Transverse colon (tissue), 4 donors: ENCODE measurements at places on chromosomes 2 and 18.

- no peak for DNase-seq
Measured at GRCh38 chr2:211396815-211397214, 840.4 kb downstream of the CPS1 start.

DNA sequence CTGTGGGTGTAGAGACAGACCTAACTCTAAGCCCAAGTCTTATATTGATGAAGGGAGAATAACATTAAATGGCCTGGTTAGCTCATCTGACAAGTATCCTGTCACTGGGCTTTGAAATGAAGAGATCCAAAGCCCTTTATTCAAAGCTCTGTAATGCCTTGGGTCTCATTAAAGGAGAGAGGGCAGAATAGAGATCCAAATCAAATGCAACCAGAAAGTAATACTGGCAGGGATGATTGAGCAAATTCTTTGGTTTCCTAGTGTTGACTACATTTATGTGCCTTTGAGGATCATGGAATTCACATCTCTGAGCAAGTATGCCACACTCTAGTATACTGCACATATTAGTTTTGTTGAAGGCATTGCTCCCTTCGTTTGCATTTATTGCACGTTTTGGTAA, 147.9 kb upstream of the CAVIN2 start:
- no peak for DNase-seq

- DNase-seq: no peak
Measured at GRCh38 chr2:191578031-191578430, 99.9 kb upstream of the NABP1 start.

- no peak for DNase-seq
Measured at GRCh38 chr2:61045226-61045625, 20.4 kb upstream of the SANBR start.

DNA sequence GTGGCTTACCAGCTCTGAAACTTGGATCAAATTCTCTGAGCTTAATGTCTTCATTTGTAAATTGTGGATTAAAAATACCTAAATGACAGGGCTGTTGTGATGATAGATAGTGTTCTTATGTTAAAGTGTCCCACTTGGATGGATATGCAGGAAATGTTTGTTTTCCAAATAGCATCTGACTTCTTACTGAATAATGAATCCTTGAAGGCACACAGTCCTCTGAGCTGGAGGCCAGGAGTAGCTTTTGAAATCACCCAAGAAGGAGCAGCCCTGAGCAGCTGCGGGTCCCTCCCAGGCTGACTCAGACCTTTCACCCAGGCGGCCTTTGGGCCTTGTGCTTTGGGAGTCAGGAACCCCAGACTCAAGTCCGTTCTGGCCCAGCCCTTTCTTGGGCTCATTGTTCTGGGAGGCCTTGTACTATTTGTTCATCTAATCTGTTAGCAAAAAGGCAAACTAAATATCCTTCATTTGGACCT, 173.0 kb upstream of the GATA6 start:
- peak; percentile 51 for DNase-seq

- no peak for DNase-seq
Measured at GRCh38 chr18:32301976-32302743, 112.3 kb downstream of the MEP1B start.

DNA sequence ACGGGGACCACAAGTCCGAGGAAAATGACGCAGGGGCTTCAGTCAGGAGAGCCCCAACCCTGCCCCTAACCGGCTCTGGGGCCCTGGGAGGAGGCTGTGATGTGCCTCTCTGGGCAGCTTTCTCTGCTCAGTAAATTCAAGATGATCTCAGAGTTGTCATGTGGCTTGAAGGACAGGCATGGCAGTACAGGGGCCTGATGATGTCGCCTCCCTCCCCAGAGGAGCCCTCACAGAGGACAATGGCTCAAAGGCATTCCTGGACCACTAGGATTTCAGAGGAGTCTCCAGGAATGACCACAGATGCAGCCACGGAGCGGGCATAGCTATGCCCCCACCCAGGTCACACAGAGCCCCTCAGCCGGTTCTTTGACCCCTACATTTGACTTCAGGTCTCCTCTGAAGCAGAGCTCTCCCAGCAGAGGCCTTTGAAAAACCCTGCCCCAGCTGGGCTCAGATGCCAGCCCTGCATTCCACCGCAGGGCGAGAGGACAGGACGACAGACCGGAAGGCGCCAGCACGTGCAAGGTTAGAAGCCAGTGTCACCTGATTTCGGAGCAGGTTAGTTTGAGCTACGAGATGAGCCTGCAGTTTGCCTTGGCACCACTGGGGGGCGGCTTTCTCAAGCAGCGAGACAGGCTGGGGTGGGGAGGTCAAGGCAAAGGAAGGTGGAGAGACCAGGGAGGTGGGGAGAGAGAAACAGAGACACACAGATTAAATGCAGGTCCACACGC, 39.2 kb downstream of the BIN1 start:
- peak; percentile 84 for DNase-seq

- peak; percentile 44 for DNase-seq
Measured at GRCh38 chr2:162301151-162301804, 17.2 kb downstream of the IFIH1 start.

DNA sequence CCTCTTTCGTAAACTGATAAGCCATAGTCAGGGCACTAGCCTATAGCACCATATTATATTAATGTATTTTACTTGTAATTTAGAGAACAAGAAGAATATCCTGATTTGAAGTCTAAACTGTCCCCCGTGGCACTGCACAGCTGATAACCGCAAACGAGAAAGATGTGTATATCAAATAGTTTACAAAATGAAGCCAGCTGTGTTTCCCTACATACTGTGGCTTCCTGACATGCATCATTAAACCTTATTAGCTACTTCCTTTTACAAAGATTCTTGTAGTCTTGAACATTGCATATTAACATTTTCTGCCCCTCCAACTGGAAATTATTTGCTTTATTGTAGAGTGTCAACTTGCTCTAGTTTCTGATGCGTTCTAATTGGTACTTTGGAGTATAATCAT, 153.5 kb upstream of the NFATC1 start:
- no peak for DNase-seq

GRCh38 chr2:239822146-239822831, 202.9 kb downstream of the NDUFA10 start:
- no peak for DNase-seq

GRCh38 chr18:34661464-34662087, 48.5 kb upstream of the DTNA start:
- DNase-seq: no peak

- no peak for DNase-seq
Measured at GRCh38 chr2:232365621-232366321, 12.8 kb upstream of the ALPP start.

GRCh38 chr2:187003611-187004010, 154.6 kb upstream of the ZSWIM2 start:
- DNase-seq: no peak

GRCh38 chr2:161150704-161151103, 9.5 kb upstream of the TANK start:
- no peak for DNase-seq

- no peak for DNase-seq
Measured at GRCh38 chr18:72458271-72458670, 85.9 kb downstream of the CBLN2 start.

DNA sequence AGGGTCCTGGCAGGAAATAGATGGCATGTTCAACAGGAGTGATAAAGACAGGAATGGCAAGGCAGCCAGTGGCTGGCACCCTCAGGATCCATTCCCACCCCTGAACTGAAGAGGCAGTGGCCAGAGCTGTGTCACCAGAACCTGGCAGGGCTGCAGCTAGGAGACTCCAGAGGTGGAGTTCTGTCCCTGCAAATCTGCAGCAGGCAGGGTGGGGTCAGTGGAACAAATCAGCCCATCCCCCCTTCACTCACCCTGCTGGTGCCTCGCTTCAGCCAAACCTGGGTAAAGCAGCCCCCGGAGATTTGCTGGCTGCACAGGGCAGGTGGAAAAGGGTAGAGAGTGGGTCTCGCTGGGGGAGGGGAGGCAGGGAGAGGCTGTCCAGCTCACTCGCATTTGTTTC, 12.7 kb downstream of the INPP5D start:
- no peak for DNase-seq

- peak; percentile 38 for DNase-seq
Measured at GRCh38 chr2:45826884-45827635, 175.6 kb downstream of the PRKCE start.

DNA sequence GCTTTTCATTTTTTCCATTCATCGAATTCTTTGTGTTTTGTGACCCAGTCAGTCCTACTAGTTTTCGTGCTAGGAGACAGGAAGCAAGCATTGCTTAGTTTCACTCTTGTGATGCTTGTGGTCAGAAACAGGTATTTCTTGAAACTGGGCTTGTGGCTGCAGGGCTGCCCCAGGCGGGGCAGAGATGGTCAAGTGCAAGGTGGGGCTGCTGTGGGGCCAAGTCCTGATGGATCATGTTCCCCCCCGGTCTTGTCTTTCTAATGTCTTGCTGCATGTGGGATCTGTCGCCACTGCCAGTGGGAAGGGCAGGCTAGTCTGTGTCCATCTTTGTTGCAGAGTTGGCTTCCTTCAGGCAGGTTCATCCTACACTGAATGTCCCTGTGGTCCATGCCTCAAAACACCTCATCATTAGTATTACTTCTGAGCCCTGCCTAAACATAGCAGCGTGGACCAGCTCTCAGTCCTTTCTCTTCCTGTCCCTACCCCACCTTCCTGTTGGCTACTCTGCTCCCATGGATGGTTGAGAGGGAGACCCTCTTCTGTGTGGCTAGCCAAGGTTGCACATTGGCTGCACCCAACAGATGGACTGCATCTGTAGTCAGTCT, 38.7 kb downstream of the INPP4A start:
- DNase-seq: no peak

DNA sequence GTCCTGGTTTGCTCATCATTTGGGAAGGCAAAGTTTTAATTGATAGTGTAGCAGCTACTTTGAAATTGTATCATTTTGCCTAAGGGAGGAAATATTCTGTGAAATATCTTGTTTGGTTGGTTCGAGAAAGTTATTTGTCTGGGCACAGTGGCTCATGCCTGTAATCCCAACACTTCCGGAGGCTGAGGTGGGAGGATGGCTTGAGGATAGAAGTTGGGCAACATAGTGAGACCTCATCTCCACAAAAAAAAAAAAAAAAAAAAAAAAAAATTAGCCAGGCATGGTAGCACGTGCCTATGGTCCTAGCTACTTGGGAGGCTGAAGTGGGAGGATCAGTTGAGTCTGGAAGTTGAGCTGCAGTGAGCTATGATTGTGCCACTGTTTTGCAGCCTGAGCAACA, 3.1 kb upstream of the ADGRF3 start:
- DNase-seq: no peak

DNA sequence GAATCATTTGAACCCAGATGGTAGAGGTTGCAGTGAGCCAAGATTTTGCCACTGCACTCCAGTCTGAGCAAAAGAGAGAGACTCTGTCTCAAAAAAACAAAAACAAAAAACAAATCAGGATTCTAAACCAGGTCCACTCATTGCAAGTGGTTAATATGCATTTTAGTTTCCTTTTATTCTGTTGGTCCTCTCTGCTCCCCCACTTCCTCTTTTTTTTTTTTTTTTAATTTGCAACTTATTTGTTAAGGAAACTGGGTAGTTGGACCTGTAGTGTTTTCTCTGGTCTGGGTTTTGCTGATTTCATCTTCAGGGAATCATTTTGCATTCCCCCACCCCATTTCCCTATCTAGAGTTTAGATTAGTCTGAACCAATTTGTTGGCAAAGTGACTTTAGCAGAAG, 14.0 kb downstream of the FER1L5 start:
- DNase-seq: no peak

- peak; percentile 24 for DNase-seq
Measured at GRCh38 chr2:120763508-120763907, 27.8 kb downstream of the GLI2 start.

DNA sequence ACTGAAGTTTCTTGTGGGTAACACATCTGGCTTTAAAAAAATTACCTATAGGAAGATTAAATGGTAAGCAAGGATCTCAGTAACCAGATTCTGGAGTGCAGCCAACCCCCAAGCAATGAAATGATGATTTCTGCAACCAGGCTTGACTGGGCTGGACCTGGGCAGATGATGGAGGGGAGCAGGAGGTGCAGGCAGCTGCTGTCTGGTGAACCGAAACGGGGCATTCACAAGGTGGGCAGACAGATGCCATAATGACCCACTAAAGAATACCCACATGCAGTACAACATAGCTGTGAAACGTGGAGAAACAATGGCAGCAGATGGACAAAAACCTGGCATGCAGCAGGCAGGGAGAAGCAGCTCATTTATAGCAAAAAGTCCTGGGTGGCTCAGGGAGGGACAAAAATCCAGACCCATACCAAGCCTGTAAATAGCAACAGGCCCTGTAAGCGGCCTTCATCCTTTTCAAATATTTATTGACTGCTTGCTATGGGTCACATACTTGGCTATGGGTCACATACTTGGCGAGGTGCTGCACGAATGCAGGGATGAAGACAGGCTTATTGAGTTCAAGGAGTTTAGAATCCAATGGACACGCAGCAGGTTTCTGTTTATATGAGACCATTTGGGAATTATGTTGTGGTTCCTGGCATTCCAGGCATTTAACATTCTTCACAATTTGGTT, 244.7 kb downstream of the HRH4 start:
- no peak for DNase-seq

- no peak for DNase-seq
Measured at GRCh38 chr2:168466834-168467565, 10.9 kb downstream of the CERS6 start.

GRCh38 chr2:27448381-27448780, 6.2 kb downstream of the KRTCAP3 start:
- no peak for DNase-seq

GRCh38 chr2:102355526-102356380, at the start of gene IL18R1:
TSS of gene IL18R1 (plus strand) at chr2:102355796. CDS start at chr2:102362661, 6,865 bp downstream.
- DNase-seq: peak; percentile 84

DNA sequence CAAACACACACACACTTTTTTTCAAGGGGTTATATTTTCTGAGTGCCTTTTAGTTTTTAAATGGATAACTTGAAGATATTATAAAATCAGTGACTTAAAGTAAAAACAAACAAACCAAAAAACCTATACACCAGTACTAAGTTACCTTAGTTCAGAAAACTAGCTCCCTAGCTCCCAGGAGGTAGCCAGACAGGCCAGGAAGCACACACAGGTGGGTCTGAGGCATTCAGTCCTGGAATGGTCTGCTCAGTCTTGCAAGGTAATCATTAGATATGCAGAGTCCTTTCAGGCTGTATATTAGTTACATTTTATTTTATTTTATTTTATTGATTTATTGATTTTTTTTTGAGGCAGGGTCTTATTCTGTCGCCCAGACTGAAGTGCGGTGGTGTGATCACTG, 10.7 kb upstream of the DYNC2LI1 start:
- no peak for DNase-seq

GRCh38 chr2:238601433-238602222, 174.9 kb downstream of the ASB1 start:
- peak; percentile 19 for DNase-seq

GRCh38 chr2:66696886-66697285, 262.0 kb downstream of the MEIS1 start:
- DNase-seq: no peak

- DNase-seq: no peak
Measured at GRCh38 chr2:235757212-235757611, 263.4 kb downstream of the AGAP1 start.

- peak; percentile 11 for DNase-seq
Measured at GRCh38 chr2:105397025-105397722, 1.7 kb downstream of the FHL2 start.
